Omental fat pad (tissue), 4 donors: ENCODE measurements at places on chromosomes 7 and 10.

DNA sequence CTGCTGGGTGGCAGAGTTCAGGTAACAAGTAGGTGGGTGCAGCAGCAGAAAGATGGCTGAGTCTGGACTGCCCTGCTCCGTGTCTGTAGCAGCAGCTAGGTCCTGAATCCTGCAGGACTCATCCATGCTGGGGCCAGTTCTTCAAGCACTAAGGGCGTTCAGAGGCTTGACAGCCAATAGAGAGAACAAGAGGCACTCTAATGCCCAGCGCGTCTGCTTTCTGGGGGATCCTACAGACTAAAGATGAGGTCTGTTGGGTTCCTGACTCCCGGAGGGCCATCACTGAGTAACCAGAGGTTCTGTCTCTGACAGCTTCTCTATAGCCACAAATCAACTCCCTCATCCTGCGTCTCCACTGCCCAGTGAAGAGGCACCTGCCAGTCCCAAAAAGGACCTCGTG, 125.5 kb downstream of the PTPN20 start:
- DNase-seq = no peak

- no peak for DNase-seq
Measured at GRCh38 chr10:89535171-89536012, at the start of gene SLC16A12. SLC16A12 (minus strand) TSS chr10:89535594; CDS start chr10:89462578, 73,016 bp downstream.

DNA sequence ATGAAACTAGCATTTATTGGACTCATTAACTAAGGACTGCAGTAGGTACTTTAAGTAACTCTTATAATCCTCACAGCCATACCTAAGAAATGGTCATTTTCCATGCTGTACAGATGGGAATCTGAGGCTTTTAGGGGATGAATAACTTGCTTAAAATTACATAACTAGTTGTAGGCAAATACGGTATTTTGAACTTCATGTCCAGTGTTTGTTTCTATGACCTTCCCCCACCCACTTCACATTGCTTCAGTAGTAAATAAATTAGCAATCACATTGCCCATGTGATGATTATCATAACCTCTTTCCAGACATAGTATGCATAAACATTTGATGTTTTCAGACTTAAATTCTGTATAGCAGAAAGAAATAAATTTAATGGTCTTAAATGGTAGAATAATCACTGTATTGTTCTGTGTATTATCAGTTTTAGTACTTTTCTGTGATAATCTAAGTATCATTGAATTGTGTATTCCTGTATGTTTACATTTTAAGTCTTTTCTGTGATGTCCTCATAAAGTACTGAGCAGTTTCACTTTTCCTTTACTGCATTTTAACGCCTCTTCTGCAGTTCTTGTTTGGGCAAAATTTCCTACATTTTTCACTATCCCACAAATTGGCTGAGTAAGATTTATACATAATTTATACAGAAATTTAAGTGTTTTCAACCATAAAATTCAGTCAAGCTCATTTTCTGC, 48.3 kb downstream of the ANKIB1 start:
- no peak for DNase-seq

DNA sequence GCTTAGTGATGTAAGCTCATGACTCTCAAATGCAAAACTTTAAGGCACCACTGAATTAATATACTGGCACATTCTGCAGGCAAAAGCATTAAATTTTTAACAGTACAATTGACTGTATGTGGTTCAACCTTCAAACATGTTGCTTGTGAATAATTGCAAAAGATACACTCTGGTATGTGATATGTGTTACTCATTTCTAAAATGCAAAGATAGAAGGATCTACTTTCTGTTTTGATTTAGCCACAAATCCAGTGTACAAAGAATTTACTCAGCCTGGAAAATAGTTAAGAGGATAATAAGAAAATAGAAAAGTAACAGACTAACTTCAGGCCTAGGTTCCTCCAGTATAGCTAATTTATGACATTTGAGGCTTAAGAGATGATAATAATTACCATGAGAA, 66.6 kb upstream of the NOBOX start:
- DNase-seq = no peak

GRCh38 chr10:116353817-116354216, 29.6 kb downstream of the CCDC172 start:
- DNase-seq = no peak

DNA sequence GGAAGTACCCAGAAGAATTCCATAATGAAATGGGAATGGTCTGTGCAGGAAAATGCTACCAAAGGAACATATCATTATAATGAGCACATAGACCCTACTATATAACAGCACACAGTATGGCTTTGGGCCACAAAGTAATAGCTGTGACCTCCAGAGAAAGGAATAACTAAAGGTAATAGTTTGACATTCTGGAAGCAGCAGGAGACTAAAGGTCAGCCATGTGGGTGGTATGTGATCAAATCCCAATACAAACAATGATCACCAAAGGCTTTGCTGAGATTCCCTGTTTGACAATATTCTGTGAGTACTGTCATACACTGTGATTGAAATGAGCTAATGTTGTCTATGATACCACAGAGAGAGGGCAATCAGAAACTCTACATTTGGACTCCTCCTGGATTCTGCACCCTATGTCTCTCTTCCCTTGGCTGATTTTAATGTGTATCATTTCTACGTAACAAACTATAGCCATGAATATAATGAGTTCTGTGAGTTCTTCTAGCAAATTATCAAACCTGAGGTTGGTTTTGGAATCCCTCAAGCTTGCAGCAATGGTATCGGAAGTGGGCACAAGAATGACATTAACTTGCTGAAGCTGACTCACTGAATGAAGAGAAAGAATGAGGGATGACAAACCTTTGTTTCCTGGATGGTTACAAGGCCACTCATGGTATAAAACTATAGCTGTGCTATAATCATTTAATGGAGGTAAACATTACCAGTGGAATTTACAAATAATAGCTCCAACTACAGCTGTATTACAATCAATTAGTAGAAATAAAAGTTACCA, 99.6 kb downstream of the JMJD1C start:
- DNase-seq = no peak

DNA sequence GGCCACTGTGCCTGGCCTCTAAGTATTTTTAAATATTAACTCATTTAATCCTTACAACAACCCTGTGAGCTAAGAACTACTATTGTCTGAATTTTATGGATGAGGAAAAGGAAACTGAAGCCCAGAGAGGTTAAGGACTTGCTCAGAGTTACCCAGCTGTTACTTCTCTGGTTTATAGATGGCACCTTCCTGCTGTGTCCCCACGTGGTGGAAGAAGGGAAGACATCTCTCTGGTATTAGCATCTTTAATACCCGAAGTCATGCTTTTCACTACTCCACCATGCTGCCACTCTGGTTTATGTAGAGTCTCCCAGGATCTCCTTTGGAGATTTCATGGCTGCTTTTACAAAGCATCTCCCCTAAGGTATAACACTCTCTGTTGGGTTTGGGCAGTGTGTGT, 105.5 kb upstream of the MKLN1 start:
- DNase-seq = no peak

GRCh38 chr10:113713640-113713982, 33.9 kb downstream of the CASP7 start:
- no peak for DNase-seq

- DNase-seq = no peak
Measured at GRCh38 chr10:125482108-125482507, 200.9 kb downstream of the TEX36 start.

DNA sequence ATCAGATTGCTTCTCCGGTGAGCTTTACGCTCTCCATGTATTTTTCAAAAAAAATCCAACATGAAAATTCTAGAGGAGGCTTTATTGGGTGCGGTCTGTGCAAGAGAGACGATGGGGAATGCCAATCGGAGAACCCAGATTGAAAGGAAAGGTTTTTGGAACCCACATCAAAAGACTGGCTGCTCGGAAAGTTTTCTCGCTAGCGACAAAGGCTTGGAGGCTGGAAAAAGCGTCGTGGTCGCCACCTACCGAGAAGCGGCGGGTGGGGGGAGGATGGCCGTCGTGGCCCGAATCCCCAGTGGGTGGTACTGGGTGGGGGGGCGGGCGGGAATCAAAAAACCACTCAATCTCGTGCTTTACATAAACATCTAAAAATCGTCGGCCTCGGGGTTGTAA, 1.1 kb upstream of the GTF2I start:
- no peak for DNase-seq
